ENCODE measurements at places on chromosomes 1 and 21.

DNA sequence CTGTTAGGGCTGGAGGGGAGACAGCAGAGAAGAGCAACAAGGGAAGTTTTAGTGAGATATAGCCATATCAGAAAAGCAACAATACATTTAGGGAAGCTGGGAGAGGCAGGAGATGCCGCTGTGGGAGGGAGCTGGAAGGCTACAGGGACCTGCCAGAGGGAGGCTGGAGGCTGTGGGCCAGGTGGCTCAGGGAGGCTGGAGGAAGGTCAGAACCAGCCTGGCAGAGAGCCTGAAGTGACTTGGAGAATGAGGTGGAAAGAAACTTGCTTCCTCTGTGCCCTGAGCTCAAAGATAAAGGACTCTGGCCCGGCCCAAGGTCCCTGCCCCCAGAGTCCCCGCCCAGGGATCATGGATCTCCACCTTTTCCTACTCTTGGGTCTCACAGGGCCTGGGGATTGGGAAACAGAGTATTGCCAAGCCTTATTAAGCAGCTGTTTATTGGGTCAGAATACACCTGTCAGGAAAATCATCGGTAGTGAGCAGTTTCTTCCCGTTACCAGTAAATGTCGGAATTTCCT, 85.9 kb downstream of the KIF26B start:
- no peak for DNase-seq

DNA sequence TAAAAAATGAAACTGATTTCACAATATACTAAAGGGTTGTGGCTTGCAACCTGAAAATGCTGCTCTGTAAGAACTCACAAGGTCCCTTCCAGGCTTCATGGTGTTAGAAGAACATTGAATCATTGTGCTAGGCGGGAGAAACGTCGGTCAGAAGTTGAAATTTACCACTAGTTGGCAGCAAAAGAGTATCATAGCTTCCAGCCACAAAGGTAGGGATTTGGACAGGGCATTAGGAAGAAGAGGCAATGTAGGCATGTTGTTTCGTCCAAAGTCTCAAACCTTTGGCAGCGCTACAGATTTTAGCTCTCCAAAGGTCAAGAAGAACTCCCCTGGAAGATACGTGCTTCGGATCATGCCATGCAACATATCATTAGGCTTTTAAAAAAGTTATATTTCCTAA, 62.5 kb upstream of the ZP4 start:
- DNase-seq = no peak

GRCh38 chr1:26879793-26880192, 10.3 kb downstream of the GPN2 start:
- DNase-seq = no peak

DNA sequence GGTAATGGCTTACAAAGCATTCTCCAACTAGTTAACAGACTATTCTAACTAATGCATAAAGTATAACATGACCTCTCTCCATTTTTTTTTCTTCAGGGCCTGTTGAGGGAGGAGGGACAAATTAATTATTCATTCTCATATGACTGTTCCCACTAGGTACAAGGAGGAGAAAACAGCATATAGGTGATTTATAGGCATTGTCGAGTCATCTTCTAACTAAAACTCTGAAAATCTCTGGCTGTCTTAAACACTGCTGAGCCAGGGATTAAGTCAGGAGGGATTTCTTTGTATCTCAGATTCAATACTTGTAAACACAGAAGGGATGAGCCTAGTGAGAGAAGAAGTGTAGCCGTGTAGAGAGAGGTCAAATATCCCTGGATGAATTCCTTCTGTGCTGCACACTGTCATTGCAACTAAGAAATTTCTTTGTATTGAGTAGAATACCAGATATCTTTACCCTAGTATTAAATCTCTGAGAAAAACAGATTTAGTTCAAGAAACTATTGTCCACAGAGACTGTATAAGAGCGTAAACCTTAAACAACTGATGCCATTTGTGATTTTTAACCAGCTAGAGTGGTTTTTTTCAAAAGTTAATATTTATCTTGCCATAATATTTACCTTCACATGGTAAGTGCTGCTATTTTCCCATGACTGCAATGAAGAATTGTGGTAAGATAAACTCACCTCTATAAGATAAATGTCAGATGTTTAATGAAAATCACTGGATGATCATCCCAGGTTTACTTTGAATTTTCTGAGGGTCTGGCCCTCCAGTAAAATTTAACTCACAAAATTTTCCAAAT, 465.3 kb downstream of the RWDD3 start:
- no peak for DNase-seq

DNA sequence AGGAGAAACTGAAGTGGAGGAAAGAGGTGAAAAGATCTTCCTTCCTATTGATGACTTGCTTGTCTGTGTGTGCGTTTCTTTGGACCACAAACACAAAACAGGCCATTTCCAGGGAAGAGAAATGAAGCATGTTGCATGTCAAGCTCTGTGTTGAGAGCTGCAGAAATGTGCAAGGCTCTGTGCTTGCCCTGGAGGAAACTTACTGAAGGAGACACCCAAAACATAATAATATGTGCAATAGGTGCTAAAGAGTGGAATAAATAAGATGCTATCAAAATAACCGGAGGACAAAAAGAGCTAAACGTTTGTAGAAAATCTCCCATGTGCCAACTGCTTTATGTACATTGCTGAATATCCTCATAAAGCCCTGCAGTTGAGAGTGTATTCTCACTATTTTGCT, 195.2 kb upstream of the HMGB4 start:
- no peak for DNase-seq

DNA sequence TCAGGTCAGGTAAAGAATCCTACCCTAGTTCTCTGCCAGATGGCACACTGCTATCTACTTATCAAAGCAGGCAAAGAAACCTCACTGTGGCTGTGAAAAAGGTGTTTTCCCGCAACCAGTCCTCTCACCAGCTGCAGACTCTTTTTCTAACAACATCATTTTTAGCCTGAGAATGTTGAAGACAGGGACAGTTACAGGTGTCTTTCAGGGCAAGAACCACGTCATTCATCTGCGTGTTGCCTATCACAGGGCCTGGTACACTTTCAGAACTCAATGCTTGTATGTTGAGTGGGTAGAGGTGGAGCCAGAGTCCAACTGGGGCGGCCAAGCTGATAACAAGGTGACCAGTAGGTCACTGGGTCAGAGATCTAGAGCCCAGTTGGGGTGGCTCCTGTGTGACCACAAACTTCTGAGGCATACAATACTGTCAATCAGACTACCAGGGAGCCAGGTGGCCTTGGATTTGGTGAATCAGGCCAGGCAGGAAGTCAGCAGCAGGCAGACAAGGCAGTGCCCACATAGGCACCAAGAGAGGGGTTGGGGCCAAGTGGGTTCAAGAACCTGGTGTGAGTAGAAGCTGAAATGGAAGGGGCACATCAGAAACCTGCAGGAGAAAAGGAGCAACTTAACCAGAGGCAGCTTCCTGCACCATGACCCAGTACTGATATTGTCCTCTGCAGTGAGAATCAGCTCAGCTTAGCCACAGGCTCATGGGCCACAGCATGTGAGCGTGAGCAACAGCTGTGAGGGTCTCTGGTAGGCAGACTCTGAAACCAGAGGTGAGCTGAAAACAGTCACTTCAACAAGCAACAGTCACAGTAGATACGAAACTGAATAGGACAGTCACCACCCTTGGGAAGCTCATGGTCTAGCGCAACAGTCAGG, 123.6 kb downstream of the DTL start:
- DNase-seq = no peak

DNA sequence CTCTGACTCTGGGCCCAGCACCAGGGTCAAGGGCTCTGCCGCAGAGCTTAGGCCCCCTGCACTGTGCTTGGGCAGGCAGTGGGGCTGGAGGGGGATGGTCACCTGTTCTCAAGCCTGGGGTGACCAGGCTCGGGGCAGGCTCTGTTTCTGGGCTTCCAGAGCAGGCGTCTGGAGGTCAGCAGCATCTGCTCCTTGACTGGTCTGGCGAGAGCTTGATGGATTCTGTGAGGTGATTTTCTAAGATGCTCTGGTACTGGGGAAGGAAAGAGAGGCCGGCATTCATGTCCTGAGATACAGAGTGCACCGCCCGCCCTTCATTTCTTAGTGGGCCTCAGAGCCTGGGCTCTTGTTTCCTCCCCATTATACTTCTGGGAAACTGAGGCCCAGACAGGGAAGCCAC, 24.5 kb downstream of the RAB7B start:
- DNase-seq = no peak

DNA sequence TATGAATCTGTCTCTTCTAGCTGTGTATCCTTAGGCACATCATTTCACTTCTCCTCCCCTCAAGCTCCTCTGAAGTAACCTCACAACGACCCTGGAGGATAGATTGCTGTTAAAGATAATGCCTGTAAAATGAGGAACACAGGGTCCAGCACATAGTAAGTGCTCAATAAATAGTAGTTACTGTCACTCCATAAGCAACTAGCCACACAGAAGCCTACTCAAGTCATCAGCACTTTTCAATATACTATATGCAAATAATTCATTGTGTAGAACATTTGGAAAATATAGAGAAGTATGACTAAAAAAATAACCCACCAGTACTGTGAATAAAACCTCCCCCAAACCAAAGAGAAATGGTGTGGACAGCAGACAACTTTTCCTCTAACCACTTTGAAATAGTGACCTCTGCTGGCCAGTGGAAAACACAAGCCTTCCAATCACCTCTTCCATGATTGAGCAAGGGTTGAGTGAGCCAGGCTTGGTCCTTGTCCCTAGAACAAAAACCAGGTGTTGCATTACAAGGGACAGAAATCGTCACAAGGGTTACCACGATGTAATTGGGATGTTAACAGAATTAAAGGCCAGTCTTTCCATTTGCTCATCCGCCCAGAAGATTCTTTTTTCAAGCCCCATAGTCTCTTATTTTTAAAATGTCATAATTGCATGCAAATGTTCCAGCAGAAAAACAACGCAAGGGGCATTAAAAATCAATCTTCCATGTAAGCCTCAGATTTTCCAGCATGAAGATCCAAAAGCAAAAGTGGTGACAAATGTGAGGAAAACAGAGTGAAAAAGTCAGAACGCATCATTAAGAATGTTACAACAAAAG, 15.7 kb upstream of the GLIS1 start:
- DNase-seq = no peak

GRCh38 chr1:171188388-171189266, 3.5 kb downstream of the FMO2 start:
- DNase-seq = peak; percentile 68

GRCh38 chr1:13702425-13703127, 2.6 kb downstream of the PRDM2 start:
- DNase-seq = no peak

DNA sequence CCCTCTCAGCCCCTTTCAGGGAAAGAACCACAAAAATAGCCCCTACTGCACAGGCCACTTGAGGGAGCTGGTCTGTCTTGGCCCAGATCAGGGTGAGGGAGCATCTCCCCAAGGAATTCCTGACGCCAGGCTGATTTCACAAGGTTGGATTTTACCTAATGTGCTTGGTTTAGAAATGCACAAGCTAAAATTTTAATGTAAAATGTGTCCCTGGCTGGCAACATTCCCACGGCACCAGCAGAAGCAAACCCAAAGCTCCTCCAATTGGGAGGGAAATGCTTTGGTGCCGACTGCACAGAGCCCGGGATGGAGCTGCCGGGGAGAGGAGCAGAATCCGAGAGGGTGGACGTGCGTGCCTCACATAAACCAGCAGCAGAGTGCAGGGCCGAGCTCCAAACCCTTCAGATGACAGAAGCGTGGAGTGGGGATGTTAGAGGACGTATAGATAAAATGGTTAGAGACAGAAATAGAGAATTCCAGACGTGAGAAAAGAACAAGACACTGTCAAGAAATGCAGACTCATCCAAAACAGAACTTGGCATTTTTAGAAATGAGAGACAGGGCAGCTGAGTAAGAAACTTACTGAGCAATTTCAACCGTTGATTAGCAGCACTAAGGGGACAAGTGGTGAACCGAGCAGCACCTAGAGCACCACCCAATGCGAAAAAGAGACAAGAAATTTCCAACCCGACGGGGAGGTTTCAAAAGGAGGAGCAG, 41.6 kb upstream of the TMEM52 start:
- DNase-seq = no peak

GRCh38 chr21:44269090-44269489, 7.4 kb upstream of the DNMT3L start:
- no peak for DNase-seq

GRCh38 chr1:57770772-57771171, 346.9 kb upstream of the DAB1 start:
- no peak for DNase-seq

DNA sequence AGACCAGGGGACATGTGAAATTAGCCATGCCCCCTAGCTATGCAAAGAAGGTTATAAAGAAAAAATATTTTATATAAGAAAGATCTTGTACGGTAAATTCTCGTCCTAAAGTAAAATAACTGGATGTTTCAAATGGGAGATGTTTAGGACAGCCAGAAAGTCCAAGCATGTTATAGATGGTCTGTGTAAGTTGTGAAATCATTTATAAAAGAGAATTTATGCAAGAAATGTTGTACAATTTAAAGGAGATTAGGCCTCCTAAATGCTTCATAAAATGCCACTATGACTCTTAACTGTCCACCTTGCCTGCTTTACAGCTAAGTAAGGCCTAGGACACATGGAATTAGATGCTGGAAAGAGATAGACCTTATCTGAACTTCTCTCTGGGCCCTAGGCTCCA, 118.1 kb upstream of the POGK start:
- no peak for DNase-seq

DNA sequence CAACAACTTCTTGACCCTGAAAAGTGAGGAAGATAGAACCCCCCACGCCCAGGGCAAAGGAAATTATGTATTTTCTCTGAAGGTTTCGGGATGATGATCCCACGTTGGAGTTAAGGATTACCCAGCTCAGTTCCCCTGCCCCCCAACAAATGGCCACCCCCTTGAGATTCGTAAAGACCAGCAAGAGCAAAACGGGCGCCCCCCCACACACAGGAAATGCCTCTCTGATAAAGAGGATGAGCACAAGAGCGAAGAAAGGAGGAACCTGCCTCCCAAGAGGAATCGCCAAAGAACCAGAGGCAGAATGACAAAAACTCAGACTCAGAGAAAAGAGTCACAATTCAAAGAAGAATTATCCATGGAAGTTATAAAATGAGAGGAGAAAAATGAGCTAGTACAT, 576.9 kb downstream of the MATN1 start:
- DNase-seq = no peak

DNA sequence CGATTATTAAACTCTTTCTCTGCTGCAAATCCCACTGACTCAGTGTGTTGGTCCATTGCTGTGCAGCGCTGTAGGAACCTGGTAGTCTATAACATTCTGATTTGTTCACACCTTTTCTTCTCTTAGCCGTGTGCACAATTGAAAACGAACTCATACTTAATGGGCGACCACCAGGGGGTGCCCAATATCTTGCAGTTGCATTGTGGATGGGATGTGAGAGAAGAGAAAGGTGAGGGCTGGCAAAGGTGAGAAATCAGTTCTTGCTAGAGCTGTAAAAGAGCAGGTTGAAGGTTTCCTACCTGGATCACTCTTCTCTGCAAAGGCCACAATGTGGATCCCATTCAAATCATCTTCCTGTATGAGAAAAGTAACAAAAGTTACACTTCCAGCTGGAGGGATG, 51.0 kb downstream of the CASQ2 start:
- no peak for DNase-seq

DNA sequence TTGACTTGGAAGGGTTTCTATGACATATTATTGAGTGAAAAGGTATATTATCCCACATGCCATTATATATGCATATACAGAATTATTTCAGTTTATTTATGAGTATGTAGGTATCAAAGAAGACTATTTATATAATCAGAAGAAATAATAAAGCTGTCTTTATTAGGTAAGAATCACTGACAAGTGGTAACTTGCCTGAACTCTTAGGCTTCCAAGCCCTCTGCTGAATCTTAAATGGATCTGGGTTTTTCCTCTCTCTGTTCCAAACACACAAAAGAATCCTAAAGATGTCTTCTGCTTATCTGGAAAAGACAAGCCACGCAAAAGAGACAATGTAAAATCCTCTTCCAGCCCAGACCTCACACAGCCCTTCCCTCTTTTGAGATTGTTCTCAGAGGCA, 14.9 kb upstream of the SEC16B start:
- DNase-seq = no peak

GRCh38 chr1:88061492-88062177, 622.4 kb upstream of the PKN2 start:
- DNase-seq = no peak

All from NCI-H1048 (cell line).